Muscle of back (tissue), 13 donors: ENCODE measurements at places on chromosomes 5 and 9.

DNA sequence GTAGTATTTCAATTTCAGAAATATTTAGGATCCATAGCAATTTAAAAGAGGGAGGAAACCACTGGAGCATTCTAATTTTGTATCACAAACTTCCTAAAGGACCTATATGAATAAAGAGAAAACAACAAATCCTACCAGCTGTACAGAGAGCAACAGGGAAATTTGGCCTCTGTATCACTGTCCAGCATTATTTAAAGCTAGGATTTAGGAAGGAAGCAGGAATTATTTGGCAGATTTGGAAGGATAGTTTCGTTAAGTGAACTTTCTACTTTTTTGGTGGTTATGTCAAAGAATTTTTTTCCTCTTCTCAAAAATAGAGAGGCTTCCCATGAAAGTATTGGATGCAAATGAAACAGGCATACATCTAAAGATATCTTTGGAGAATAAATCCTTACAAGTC is 269.7 kb downstream of the RAB3C start:
- DNase-seq, result no peak

- no peak for DNase-seq
These were observed 28.9 kb upstream of the OTULIN start for GRCh38 chr5:14635656-14636055.

GRCh38 chr5:14810282-14810681 is 61.3 kb downstream of the ANKH start:
- DNase-seq, result no peak

DNA sequence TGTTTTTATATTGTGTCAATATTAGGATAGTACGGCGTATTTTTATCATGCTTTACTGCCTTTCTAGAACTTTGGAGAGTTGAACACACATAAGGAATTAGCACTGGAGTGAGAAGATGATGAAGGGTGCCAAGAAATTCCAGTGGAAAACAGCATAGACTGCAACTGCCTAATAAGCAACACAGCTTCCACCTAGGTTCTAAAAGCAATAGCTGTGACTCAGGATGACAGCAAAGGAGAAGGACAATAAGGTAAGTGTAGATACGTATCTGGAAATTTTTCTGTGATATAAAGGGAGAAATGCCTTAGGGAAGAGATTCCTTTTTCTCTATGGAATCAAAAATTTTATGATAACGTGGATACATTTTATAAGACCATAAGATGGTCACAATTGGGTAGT is 7.4 kb downstream of the PTPRD start:
- DNase-seq, result no peak

DNA sequence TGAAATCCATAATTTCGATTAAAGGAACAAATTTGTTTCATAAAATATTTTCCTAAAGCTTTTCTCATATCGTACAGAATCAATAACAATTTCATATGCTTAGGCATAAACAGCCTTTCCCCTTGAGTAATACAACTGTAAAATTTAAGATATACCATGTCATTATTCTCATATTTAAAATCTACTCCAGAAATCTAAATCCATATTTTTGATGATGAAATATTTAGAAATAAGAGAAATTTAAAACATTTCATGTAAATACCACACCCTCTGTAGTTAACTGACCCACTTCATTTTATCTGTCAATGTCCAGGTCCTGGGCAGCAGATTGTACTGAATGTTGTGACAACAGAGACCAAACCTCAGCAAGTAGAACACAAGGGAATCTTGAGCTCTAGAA is 5.1 kb downstream of the POC5 start:
- DNase-seq, result no peak

- DNase-seq, result no peak
These were observed 7.6 kb upstream of the SLC30A5 start for GRCh38 chr5:69086206-69086605.

DNA sequence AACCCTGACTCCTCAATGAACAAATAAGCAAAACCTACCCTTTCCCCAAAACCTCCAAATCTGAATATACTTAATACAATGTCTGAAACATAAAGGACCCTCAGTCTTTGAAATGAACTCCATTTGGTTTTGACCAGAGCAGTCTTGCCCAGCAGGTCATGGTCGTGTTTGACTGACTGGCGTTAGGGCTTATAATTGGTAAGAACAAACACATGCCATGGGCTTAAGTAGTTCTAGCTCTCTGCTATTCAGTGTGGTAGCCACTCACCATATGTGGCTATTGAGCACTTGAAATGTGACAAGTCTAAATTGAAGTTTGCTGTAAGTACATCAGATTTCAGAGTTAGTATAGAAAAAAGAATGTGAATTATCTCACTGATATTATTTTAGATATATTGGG is 42.1 kb downstream of the LRRTM2 start:
- DNase-seq, result no peak

- DNase-seq, result no peak
These were observed 174.4 kb upstream of the RGMB start for GRCh38 chr5:98599016-98599415.

GRCh38 chr5:53820119-53820801 is 259.8 kb downstream of the NDUFS4 start:
- no peak for DNase-seq

DNA sequence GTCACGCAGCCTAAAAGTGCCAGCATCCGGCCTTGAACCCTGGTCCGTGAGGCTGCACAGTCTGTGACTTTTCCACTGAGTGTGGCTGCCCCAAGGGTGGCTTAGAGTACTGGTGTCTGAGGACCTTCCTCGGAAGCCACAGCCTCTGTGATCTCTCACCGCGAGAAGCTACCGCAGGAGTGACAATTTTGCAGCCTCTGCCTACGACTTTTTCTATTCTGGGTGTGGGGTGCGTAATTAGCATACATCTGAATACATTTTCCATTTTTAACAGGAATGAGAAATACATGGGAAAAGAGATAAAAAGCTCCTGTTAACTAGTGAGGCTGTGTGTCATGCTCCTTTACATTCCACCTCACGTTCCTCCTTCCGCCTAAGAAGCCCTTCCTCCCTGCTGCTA is 48.3 kb upstream of the HRH2 start:
- DNase-seq, result no peak

DNA sequence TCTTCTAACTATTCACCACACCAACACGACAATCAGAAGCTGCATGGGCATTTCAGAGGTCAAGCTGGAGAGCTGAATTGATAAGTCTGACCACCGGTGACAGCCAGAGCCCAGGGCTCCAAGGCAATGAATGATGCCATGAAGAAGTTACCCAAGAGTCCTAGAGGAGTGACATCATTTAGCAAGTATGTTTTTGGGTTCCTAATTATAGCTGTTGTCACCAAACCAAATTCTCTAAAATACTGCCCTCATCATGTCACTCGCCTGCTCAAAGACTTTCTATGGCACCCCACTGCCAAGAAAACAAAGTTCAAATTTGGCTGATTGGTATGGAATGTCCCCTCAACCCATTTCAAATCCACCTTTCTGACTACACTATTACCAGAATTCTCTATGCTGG is 235.1 kb downstream of the SPOCK1 start:
- DNase-seq, result no peak

DNA sequence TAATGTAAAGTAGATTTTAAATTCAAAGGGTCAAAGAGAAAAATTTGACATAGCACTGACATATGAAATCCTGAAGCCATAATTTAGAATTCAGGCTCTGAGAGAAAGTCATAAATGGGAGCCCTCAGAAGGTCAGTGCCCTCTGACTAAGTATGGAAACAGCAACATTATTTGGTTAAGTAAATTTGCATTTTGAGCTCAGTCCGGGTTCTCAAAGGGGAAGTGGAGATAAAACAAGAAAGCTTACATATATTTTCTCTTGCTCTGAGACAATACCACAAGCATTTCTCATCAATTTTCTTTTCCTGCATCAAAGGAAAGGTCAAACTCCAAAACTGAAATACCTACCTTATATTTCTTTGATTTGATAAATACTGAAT is 348.0 kb downstream of the SEMA5A start:
- no peak for DNase-seq

- DNase-seq, result peak; percentile 64
These were observed 22.4 kb downstream of the MAP1B start for GRCh38 chr5:72129725-72130124.

DNA sequence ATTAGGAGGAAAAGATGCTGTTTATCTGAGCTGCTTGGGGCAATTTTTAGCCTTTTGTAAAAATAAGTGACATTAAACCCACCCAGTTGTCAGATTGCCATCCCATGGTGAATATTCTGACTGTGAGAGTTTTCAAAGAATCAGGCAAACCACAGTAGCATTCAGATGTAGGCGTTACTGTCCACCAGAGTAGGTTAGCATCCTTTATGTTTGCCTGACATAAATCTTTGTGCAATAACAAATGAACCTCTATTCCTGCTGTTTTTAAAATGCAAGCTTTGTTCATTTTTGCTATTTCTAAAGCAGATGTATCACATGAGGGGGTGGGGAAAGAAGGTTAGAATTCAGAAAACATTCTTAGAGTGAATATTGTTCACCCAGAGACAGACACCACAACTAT is 427.8 kb downstream of the CDH9 start:
- DNase-seq, result no peak

DNA sequence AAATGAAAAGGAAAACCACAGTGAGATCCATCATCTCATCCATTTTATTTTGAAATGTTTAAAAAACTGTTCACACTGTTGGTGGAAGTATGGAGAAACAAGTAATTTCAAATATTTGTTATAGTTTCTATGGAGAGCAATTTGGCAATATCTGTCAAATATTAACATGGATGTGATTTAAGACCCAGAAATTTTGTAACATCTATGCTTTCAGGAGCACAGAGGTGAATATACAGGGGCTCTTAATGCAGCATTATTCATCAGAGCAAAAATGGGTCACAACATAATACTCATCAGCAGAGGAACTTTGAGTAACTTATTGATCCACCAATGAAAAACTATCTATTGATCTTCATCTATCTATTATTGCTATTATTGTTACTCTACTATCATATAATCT is 31.4 kb upstream of the SPATA31C2 start:
- DNase-seq, result no peak

GRCh38 chr9:33697171-33697570 is 98.2 kb upstream of the PRSS3 start:
- DNase-seq, result no peak

DNA sequence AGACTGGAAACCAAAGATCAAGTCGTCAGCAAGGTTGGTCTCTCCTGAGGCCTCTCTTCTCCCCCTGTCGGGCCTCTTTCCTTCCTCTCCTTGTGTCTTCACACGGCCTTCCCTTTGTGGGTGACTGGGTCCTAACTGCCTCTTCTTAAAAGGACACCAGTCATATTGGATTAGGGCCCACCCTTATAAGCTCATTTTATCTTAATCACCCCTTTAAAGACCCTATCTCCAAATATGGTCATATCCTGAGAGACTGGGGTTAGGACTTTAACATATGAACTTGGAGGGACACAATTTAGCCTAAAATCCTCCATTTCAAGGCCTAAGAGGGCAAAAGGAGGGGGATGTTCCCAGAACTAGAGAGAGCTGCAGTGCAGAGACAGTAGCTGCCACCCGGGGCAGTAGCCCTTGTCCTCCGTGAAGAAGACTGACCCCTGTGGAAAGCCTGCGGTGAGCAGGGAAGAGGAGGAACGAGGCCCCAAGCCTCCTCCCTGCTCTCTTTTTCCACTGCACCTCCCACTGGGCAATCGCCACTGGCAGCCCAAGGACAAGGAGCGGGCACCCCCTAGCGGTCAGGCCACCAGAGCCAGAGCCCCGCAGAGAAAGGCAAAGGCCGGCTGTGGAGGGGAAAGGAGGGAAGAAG is 34.9 kb downstream of the CFAP90 start:
- DNase-seq, result peak; percentile 23

DNA sequence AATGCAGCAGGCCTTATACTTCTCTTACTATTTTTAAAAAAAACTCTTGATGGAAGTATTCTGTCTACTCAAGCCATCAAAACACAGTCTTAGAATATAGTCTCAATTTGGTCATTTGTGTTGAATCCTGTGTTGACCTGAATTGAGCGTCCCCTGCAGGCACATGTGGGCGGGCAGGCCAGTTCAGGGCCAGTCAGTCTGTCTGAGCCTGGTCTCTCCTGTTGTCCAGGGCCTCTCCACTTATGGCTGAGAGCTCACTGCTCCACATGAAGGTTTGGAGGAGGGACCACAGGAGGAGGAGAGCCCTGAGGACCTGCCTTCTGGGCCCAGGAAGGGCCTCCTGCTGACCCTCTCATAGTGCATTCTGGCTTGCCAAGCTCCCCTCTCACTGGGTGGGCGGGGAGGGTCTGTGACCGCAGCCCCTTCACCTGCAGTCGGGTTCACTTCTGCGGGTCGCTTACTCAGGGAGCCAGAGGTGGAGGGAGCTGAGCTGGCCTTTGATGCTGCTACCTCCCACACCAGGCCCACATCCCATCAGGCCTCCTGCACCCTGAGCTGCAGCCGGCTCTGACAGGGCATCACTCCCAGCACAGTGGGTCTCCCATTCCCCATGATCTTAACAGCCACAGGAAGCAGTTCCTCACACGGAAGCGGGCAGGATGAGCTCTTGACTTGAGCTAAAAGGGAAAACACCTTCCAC is 178.2 kb upstream of the S1PR3 start:
- no peak for DNase-seq

DNA sequence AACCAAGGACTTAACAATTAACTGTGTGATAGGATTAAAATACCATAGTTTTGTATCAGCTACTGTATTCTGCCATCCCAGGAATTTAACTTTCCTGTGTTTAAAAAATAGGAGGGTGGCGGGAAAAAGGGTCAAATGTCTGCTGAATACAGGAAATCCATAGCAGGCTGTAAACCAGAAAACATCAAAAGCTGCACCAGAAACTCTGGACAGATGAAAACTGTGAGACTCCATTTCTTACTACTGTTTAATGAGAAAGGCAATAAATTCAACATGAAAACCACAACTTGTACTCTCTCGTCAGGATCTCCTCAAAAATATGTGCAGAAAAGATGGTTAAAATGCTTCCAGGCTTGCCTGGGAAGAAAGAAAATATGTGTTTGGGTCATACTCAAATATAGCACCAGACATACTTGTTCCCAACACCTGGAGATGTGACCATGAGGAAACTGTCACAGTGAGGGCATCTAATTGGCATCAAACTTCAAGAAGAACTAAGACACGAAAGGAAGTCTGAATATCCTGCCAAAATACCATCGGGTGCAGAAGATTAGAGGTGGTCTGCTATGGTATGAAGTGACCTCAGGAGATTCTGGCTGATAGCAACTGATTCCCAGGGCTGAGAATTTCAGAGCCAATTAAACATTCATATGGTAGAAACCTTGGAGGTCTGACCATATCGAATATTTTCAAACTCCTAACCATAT is 164.7 kb upstream of the TARS1 start:
- DNase-seq, result peak; percentile 17

DNA sequence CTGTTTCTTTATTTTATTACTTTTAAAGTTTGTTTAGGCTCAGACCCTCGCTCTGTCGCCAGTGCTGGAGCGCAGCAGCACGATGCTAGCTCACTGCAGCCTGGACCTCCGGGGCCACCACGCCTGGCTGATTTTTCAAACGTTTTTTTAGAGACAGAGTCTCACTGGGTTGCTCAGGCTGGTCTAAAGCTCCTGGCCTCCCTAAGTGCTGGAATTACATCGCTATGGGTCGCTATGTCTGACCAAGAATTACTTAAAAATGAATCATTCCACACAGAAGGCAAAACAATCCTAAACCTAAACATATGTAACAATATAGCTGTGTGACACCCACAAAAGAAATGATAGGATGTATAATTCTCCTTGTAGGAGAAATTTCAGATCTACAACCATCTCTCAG is 86.9 kb upstream of the SIMC1 start:
- DNase-seq, result no peak

- DNase-seq, result no peak
These were observed 33.1 kb downstream of the NNT start for GRCh38 chr5:43636076-43636475.
